Activated T-helper 1 cell treated with anti-CD3 and anti-CD28 coated beads, Interleukin-2, amount 50 U/mL, for 16 hours (primary cell): ENCODE measurements at places on chromosomes 2 and 18.
A peak's percentile ranks its signal among the peaks of the same experiment; 100 is the strongest.

DNA sequence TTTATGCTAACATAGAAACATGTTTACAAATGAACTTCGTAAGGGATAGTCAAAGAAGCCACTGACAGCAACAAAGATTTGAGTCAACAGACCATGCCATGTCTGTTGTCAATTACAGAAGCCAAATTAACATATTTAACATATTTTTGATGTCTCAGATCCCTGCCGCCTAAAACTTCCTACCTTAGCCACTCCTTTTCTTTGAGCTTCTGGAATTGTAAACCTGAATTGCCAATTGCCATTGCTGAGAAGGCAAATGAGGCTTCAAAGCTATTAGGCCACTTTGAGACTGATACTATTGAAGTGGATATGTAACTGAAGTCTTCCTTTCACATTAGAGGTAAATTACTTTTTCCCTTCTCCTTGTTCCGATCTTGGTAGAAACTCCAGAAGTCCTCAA is 66.0 kb upstream of the DSEL start:
- no peak for DNase-seq

DNA sequence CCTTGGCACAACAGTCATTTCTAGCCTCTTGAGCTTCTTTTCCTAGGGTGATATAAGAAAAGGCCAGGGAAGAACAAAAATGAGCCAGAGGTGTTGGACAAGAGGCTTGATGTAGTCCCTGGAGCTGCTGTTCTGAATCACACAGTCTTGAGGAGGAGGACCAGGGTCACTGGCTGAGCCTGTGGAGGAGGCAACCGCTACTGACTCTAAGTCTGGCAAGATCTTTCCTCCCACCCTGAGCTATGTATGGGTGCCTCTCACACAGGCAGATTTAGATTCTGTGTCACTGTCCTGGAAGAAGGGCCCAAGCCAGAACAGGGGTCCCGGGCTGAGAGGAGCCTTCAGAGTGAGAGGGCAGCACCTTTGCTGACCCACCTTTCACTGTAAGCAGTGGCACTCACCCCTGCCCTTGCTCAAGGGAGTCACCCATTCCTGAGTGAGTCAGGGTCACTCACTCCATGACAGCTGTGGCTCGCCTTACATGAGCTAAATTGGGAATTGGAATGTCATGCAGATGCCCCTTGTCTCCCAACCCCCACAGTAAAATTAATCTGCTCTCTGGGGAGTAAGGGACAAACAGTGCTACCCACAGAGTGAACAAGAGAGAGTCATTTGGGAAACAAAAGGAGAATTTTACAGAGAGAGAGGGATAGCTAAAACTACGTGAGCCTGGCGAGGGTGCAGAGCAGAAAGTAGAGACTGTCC is at the start of gene TRIM54:
TSS of gene TRIM54 (plus strand) at position 575 of the 705 bp plus-strand sequence. CDS start 303 bp downstream, outside the sequence.
- DNase-seq = no peak

GRCh38 chr2:30663806-30664205 is 143.4 kb downstream of the CAPN13 start:
- DNase-seq = no peak

DNA sequence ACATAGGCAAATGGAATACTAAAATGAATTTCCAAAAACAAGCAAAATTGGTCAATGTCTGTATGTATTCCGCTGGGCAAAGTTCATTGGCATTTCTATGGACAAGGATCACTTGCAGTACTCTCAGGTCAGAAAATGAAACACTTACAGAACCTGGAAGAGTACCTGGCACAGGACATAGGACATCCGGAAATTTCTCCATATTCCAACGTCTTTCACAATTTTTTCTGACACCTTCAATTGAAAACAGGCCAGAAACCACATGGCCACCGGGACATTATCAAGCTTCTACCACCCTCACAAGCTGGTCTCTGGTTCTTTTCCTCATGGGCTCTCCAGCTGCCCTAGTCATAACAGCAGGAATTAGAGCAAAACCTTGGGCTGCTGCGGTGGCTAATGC is 96.9 kb upstream of the MSH6 start:
- no peak for DNase-seq

- DNase-seq = no peak
Measured at GRCh38 chr2:11074246-11074820, 80.9 kb upstream of the SLC66A3 start.

DNA sequence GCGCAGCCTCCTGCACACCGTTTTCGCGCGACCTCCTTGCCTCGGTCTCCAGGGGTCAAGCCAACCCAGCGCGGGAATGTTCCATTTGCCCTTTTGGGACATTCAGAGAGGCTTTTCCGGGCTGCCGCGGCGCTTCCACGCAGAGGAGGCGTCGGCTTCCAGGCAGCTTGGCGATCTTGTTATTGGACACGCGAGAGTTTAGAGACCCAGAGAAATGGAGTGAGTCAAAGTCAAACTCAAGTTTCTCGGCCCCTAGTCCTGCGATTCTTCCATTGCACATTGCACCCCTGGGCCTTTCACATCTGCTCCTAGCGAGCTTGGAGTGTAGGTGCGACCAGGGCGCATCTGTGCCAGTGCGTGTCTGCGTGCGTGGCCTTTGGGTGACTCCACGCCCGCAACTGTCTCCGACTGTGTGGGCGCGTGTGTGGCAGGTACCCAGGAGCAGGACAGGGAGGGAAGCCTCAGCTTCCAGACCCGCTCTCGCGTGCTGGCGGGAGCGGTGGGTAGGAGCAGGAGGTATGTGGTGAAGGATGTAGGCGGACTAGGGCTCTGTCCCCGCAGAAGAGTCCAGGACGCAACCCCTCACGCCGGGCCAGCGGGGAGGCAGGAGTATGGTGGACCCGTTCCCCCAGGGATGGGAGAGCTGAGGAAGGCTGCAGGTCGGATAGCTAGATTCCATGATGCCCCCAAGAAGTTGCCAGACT is 13.5 kb downstream of the SIX3 start:
- no peak for DNase-seq

- no peak for DNase-seq
Measured at GRCh38 chr2:8631465-8632005, 50.3 kb upstream of the ID2 start.

GRCh38 chr2:148794558-148794957 is 80.5 kb upstream of the KIF5C start:
- DNase-seq = no peak

- no peak for DNase-seq
Measured at GRCh38 chr2:121816797-121817196, 61.3 kb downstream of the TSN start.

GRCh38 chr2:64250751-64251423 is 106.7 kb upstream of the PELI1 start:
- DNase-seq = no peak

GRCh38 chr18:54712306-54712705 is 116.0 kb upstream of the RAB27B start:
- DNase-seq = no peak

DNA sequence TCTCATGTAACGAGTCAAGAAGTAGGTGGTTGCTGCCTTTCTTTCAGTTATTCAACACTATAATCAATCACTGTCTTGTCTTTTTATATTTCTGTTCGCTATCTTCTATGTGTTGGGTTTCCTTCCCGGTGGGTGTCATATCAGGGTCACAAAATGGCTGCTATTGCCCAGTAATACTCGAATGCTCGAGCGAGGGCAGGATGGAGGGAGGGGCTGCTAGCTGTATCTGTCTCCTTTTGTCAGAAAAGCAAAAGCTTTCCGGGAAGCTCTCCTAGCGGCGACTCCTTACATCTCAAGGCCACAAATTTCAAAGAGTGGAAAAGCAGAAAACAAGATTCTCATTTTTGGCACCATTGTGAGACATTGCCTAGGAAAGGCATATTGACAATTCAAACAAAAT is 16.4 kb upstream of the GALNT3 start:
- no peak for DNase-seq

GRCh38 chr2:113894156-113894743 is 4.4 kb downstream of the ACTR3 start:
- no peak for DNase-seq

DNA sequence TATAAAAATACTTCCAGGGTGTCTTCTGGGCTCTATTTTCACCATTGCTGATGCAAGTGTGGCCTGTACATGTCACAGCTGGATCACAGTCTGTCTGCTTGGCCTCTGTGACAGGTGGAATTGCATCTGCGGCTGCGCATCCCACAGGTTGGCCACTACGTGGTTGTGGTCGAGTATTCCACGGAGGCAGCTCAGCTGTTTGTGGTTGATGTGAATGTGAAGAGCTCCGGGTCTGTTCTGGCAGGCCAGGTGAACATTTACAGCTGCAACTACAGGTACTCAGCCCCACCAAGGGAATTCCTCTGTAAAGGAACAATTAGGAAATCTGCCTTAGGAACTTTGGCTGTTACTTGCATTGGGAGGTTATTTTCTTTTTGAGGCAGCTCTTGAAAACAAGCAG is 144.5 kb downstream of the LAMA3 start:
- DNase-seq = no peak

DNA sequence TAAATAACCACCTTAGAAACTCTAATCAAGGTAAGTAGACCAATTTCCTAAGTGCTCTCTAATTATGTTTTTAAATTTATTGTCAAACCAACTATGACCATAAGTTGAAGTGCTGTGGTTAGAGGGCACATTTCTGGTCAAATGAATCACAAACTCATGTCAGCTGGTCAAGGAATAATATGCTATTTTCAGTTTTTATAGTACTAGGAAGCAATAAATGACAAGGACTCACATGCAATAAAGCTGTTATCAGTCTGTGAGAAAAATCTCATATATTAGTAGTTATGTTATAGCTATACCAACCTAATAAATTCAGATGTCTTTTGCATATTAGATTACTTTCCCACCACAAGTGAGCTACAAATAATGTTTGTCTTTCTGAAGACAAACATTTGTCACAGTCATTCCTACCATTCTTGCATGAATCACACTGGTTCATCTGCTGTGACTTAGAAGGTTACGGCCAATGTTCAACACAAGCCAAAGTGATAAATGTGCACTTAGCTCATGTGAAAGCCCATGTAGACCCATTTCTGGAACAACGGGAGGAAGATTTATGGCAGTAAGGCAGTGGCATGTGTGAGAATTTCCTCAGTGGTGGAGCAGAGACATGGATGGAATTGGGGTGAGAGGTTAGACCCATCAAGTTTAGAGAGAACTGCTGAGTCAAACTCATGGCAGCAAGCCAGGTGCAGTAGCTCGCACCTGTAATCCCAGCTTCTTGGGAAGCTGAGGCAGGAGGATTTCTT is 27.4 kb upstream of the CCNYL1 start:
- no peak for DNase-seq

- no peak for DNase-seq
Measured at GRCh38 chr2:126614524-126615227, 41.3 kb upstream of the GYPC start.

DNA sequence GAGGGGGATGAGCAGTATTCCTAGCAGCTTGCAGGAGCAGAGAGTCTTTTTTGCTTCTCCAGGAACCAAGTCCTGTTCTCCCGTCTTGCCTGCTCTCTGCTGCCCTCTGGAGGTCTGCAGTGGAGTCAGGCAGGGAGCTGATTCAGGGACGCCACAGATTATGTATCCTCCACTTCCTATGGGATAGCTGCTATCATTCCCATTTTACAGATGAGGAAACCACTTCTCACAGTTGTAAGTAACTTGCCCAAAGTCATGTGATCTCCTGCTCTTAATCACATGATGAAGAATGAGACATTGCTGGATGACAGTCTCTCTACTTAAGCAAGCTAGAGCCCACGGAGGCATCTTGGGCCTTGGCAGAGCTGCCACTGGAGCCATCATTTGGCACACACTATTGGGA is 8.3 kb downstream of the SLC4A5 start:
- DNase-seq = peak; percentile 46

DNA sequence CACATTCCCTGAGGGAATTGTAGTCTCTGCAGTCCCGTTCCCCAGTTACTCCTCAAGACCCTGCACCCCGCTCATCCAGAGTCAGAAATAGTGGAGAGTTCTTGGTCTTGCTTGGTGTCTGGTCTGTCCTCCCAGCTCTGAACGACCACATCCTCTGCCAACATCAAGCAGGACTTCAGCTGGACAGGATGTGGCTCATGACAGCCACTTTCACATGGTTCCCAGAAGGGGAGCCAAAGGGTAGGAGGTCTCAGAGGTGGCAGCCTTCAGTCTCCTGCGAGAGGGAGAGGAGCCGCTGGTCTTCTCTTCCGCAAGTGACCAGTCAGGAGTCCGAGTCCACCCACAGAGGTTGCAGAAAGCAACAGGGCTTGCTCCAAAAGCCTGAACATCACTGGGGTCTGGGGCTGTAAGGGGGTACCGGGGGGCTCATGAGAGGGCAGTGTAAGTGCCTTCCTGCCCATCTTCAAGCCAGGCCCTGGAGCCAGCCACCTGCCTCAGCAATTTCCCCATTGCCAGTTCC is 29.8 kb downstream of the B3GNT7 start:
- DNase-seq = no peak

- no peak for DNase-seq
Measured at GRCh38 chr2:55948176-55948923, 24.8 kb upstream of the EFEMP1 start.

DNA sequence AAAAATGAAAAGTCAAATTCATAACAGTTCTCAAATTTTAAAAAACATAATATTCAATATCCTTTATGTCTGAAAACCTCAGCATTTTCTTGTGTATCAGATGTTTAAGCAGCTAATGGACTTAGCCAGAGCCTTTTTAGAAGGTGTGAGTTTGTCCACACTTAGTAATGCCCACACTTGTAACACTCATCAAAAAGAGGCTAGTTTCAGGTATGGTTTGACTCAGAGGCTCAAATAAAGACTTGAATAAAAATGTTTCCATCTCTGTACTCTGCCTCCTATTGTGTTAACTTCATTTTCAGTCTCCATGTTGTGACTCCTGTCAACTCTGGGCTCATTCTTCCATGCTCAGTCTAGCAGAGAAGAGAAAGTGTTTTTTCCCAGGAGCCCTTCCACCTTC is 311.6 kb downstream of the IRS1 start:
- no peak for DNase-seq

GRCh38 chr2:233336541-233336940 is 17.8 kb upstream of the DGKD start:
- no peak for DNase-seq
